Suppressor macrophage treated with lipopolysaccharide for 4 hours (primary cell): ENCODE measurements at places on chromosomes 1 and 21.

GRCh38 chr21:34337741-34338140, 26.1 kb upstream of the KCNE2 start:
- DNase-seq: no peak

DNA sequence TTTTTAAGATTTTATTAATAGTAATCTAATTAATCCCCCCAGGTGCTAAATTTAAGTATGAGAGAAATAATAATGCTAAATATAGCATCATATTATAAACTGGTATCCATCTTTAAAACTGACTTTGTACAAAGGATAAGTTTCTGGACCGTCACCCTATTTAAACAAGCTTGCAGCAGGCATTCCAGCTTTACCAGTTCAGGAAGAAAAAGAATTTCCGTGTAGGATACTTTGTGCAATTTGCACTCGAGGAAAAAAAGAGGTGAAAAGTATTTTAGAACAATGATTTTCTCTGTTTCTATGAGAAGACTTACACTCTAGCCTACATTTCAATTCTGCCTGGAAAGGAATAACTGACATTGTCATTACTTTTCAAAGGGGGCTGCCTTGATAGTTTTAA, 27.6 kb downstream of the HMCN1 start:
- DNase-seq: no peak

GRCh38 chr1:116586741-116587143, 15.9 kb upstream of the CD58 start:
- DNase-seq: peak; percentile 84

DNA sequence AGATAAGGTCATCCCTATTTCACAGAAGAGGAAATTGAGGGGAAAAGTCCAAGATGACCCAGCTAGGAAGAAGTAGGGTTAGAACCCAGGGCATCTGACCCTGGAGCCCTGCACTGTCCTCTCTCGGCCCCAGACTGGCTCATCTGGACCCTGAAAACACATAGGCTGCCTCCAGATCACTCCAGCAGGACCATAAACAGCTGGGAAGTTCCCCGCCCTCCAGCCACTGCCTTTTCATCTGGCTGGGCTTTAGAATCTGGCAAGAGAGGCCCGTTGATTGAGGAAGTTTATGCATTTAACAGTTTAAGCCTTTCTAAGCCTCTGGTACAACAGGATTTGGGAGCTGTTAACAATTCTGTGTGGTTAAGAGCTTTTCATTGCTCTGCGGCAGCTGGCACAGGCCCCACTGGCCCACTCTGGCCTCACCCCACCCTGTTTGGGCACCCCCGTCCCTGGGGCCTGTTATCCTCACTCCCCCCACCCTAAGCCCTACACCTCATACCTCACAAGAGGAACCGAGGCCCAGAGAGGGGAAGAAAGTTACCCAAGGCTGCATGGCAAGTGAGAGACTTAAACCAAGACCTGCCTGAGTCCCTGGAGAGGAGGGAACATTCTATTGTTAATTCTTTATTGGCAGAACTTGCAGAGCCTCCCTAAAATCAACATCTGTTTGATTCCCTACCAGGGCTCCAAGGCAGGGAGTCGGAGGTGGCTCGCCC, 84.2 kb downstream of the EPHB2 start:
- peak; percentile 48 for DNase-seq

GRCh38 chr1:11301601-11302000, 28.6 kb downstream of the UBIAD1 start:
- DNase-seq: no peak

DNA sequence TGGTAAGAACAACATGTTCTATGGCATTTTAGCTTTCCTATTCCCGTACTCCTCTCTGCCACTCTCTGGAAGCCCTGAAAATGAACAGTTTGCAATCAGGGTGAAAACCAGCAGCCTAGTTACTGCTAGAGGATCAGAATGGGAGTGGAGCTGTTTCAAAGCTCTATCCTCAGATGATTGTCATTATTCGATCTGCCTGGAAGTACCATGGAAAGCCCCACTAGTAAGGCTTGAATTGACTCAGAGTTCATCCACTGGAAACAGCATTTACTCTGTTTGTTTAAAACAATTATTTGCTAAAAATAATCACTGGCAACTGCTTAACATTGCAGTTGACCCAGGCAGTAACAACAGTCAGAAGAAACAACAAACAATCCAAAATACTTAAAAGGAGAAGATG, 91.2 kb downstream of the USH2A start:
- no peak for DNase-seq

- no peak for DNase-seq
These were observed 3.8 kb downstream of the AGO1 start for GRCh38 chr1:35886577-35887431.

DNA sequence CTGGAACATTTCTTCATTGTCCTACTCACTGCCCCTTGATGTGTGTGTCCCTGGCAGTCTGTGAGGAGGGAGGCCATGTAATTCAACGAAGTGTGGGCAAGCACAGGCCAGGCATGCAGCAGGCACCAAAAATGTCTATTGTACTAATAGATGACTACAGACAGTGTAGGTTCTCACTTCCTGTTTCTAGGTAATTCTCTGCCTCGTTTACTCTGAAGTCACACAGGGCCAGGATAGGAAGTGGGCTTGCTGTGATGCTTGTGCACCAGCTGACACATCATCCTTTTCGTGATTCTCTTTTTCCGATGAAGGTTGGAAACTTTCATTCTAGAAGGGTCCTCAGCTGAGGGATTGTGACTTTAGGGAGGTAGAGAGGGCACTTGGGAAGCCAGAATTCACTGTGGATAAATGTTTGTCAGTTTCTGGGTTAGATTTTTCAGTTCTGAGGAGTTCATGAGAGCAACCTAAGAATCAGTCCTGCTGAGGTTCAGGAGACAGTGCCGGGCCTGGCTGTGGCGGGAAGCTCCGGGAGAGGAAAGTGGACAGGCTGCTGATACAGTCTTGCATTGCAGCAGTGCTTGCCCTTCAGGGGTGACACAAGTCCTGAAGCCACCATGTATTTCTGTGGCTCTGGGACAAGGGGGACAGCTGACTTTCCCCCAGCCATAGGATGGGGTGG, 4.3 kb upstream of the CSF1 start:
- peak; percentile 82 for DNase-seq

- DNase-seq: no peak
These were observed 19.8 kb upstream of the ST3GAL3 start for GRCh38 chr1:43687301-43688108.

DNA sequence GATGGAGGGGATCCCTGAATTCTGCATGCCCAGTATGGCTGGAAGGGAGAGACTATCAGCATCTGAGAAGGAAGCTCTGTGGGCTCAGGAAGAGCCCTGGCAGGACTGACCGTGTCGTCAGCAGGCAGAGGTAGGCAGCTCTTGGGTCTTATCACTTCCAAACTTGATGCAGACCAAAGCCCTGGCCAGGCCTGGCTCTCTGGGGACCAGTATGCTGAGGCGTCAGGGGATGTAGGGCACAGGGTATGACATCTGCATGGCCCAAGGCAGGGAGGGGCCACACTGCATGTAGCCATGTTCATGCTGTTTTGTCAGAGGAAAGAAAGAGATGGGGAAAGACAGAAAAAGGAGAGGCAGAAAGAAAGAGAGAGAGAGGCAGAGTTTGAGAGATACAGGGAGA, 6.3 kb downstream of the FGR start:
- no peak for DNase-seq

DNA sequence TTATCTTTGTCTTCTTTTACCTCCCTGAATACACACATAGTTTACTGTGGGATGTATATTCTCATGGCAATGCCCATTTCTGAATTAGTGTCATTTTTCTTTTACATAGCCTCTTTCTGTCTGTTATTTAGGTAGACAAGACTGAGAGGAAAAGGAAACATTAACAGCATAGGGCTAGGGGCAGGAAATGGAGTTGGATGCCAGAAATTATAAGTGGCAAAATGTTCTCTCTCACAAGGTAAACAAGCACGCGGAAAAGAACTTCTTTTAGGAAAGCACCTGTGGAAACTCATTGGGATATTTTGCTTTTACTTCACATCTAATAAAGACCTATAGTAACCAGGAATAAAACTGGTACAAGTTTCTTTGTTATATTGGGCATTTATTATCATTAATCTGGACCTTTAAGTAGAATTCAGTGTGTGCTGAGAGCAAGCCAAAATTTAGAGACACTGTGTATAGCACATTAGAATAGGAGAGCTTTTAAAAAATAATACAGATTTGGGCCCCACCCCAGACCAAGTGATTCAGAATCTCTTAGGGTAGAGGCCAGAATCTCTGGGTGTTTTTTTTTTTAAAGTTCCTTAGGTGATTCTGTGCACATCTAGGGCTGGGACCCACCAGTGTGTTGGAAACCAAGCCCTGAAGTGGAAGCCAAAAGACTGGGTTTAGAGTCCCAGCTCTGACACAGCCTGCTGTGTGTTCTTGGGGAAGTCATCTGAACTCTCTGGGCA, 32.7 kb downstream of the S100A10 start:
- DNase-seq: no peak

GRCh38 chr1:216722821-216723220, 408 bp downstream of the ESRRG start:
- DNase-seq: no peak

DNA sequence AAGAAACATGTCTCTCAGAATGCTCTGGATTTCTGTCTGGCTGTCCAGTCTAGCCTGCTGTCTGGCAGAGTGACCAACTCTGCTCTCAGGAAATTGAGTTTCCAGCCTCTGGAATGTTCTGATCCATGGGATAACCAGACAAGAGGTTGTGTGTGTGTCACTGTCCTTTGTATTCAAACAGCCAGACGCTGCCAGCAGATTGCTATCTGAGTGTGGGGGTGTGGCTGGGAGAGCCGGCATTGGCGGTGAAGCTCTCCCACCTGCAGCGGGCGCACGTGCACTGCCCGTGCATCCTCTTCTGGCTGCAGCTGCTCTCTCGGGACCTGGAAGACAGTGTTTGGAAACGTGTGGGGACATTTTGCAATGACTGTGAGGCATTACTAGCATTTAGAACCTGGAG, 26.1 kb downstream of the PKP1 start:
- DNase-seq: no peak

- peak; percentile 73 for DNase-seq
These were observed 41.7 kb downstream of the PTGFRN start for GRCh38 chr1:116951200-116951935.

GRCh38 chr1:244352156-244352830, 99.4 kb downstream of the ADSS2 start:
- DNase-seq: no peak

DNA sequence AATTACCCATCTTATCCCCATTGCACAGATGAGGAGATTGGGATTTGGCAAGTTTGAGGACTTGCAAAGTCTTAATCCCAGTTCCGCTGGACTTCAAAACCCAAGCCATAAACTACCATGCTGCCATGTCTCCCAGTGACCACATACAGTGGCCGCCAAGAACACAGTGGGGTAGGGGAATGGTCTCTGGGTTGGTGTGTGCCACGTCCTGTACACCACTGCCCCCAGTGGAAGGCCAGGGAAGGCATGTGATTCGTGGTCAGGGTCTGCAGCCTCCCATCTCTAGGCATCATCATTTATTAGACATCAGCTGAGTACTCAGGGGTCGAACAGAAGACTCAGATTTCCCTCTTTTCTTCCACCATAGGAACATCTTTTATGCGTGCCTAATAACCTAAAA, 76.0 kb downstream of the MAN1C1 start:
- DNase-seq: no peak

DNA sequence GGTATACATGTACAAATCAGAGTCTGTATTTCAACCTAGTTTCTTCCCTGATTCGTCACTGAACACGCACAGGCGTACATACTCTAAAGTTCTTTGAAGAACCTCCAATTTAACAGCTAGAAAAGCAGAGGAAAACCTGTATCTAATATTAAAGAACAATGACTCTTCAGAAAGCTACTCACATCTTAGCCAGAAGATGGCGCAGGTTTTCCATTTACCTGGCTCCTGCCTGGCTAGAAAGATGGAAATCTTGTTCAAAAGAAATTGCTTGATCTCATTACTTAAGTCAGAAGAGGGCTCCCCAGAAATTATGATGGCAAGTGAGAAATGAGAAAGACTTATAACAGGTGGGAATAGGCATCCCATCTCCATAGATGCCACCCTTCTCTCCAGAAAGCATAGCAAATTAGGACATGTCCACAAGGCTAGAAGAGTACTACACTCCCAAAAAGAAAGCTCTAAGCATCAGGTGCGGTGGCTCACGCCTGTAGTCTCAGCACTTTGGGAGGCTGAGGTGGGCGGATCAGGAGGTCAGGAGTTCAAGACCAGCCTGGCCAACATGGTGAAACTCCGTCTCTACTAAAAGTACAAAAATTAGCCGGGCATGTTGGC, 19.0 kb upstream of the L1TD1 start:
- DNase-seq: peak; percentile 59

DNA sequence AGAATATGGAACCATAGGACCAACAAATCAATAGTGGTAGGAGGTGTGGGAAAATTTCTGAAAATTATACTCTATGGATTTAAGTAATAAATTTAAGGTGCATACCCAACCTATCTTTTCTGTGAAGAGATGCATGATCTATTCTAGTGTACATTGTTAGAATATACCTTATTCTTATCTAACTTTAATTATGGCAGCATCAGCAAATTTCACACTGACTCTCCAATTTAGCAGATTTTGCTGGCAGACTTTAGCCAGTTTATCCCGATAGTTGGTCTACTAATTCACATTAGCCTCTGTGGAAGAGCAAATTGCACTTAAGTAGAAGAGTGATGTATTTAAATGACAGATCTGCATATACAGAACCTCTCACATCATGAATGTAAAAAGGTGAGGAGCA, 400.0 kb downstream of the PLA2G4A start:
- DNase-seq: no peak

DNA sequence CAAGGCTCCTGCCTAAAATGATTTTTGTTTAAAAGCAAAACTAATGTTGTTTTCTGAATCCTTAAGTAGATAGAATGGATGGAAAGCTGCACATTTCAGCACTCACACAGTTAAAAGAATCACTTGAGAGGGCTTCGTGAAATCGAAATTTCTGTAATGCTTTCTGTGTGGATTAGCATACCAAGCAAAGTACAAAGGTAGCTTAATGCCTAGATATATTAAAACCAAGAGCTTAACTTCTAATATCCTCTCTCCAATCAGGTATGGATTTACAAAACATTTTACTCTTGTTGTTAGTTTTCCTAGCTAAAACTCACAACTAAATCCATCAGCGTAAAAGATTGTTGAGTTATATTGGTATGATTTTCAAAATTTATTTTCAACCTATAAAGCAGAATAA, 378.8 kb upstream of the PRMT6 start:
- DNase-seq: no peak

DNA sequence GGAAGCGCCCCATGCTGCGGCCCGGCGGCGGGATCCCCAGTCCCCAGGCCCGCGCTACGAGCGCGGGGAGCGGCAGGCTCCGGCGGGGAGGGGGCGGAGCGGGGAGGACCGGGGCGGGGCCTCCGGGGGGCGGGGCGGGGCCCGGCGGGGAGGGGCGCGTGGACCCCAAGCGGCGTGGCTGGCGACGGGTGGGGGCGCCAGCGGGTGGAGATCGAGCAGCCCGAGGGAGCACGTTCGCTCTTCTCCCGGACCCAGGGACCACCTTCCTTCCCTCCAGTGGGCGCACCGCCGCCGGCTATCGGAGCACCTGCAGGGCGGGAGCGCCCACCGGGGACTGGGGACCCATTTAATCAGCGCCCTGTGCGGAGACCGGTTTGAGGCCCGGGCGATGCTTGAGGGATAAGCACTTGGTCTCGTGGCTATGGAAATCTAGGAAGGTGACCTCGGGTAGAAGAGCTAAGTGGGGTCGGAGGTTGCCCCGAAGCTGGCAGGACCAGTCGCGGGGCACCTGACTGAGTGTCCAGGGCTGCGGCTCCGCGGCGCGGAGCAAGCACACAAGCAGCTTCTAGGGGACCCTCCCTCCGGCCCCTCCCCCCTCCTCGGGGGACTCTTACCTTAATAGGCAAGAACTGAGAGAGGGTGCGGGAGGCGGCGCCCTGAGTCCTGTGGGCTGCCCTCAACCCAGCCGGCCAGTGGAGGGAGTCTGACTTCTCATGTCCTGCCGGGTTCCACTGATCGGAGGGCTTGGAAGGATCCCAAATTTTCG, at the start of gene TSPAN2:
Gene TSPAN2 (minus strand): TSS at position 84 of the 766 bp plus-strand sequence. CDS start 71 bp downstream, at position 13.
- DNase-seq: no peak
